Tibial nerve (tissue), 4 donors: ENCODE measurements at places on chromosomes 3 and 15. TPM values are rescaled to one million over a fixed set of nuclear protein-coding genes. Genes with fewer than 3 reads are reported as not detected.

The MCTP2 gene
- total RNA-seq, result 16.1 TPM

The FOXB1 gene
- not detected for total RNA-seq

The TMC3 gene
- total RNA-seq, result not detected

The SLC51A gene
- total RNA-seq, result 0.30 TPM

The FOXL2NB gene
- not detected for total RNA-seq

The DOCK3 gene
- total RNA-seq, result 5.7 TPM

- H3K4me1 ChIP-seq, result peaks cover 51% of the 10 kb centered on the region
Measured at GRCh38 chr15:74180881-74181602, 7.5 kb downstream of the ISLR start.

DNA sequence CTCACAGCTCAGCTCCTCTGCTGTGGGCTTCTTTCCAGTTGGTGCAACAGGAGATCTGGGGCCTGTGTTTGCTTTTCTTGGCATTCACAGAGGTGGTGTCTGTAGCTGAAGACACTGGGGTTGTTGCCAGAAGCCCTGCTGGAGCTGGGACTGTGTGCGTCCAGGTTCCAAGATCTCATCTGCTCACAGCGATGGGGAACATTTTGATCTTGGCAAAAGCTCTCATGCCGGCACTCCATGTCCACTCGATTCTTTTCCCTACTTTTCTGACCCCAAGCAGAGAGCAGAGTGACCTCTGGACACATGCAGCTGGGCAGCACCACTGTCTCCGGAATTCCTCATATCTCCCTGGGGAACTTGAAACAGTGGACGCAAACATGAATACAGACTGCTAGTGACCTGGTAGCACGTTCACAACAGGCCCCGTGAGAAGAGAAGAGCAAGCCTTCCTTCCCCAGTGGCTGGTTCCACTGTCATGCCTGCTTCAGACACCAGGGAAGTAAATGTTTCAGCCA, 36.1 kb upstream of the MECOM start:
- H3K27me3 ChIP-seq, result no peaks in the 10 kb centered on the region
- H3K4me3 ChIP-seq, result no peak overlapping the region
- H3K4me1 ChIP-seq, result no peaks in the 10 kb centered on the region
- H3K27ac ChIP-seq, result peak overlapping the region; percentile 71
- H3K36me3 ChIP-seq, result no peaks in the 10 kb centered on the region

DNA sequence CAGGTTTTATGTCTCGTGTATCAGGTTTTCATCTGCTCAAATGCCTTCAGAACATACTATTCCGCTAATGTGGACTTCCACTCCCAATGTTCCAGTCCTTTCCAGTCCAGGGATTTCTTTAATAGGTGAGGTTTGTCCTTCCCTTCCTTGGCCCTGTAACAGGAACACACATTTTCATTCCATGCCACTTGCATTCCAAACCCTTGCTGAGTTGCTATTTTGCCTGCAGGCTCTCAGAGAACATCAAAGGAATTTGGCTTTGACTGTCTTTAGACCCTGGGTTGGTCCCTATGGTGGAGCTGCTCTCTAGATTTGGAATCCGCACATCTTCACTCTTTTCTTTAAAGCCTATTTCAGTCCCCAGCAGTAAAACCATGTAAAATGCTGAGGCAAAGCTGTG, 12.3 kb upstream of the ALCAM start:
- H3K4me1 ChIP-seq, result no peaks in the 10 kb centered on the region
- no peak for DNase-seq
- H3K27me3 ChIP-seq, result no peaks in the 10 kb centered on the region
- H3K4me3 ChIP-seq, result peak overlapping the region; percentile 22
- no peaks in the 10 kb centered on the region for H3K36me3 ChIP-seq

- peak overlapping the region; percentile 65 for H3K4me3 ChIP-seq
- H3K4me1 ChIP-seq, result no peaks in the 10 kb centered on the region
- H3K27me3 ChIP-seq, result no peaks in the 10 kb centered on the region
Measured at GRCh38 chr3:23203708-23204330, 692 bp downstream of the UBE2E2 start.

DNA sequence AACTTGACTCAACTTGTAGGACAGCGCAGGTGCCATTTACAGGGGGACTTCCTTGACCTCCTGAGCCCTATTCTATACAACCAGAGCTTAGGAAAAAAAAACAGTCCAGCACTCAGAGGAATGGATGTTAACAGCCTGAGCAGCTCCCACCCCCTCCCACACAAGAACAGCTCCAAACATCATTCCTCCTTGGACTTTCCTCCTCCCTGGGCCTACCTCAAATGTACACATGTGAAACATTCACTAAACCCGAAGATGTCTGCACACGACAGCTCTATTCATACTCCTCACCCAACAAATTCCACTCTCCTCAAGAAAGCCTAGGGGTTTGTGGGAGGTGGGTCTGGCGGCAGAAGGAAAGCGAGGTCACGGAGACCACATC, 503 bp upstream of the ATRIP start:
- H3K27ac ChIP-seq, result peak overlapping the region; percentile 93
- no peak for DNase-seq
- H3K27me3 ChIP-seq, result no peaks in the 10 kb centered on the region
- H3K36me3 ChIP-seq, result peaks cover 39% of the 10 kb centered on the region

- H3K36me3 ChIP-seq, result no peaks in the 10 kb centered on the region
- DNase-seq, result no peak
- H3K4me1 ChIP-seq, result no peaks in the 10 kb centered on the region
- H3K27me3 ChIP-seq, result no peaks in the 10 kb centered on the region
- no peak overlapping the region for H3K4me3 ChIP-seq
Measured at GRCh38 chr3:114221165-114221880, 16.1 kb downstream of the ZNF80 start.

DNA sequence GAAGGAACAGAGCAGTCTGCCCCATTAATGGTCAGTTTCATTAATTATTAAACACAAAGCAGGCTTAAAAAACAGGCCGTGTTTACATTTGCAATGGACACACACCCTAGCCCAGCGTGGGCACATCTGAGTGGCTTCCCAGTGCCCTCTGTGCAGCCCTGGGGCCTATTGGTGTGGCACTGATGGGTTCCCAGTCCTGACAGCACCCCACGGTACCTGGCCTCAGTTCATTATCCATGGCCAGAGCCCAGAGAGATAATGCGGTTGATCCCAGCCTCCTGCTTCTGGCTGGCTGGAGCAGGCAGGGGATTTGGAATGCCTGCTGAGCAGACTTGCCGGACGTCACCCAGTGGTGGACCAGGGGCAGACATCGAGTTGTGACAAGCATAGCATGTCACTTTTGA, 110.5 kb upstream of the ABHD17C start:
- no peak overlapping the region for H3K4me3 ChIP-seq
- H3K27ac ChIP-seq, result no peak overlapping the region
- no peak for DNase-seq
- no peaks in the 10 kb centered on the region for H3K4me1 ChIP-seq
- H3K36me3 ChIP-seq, result peaks cover 51% of the 10 kb centered on the region
- H3K27me3 ChIP-seq, result no peaks in the 10 kb centered on the region

DNA sequence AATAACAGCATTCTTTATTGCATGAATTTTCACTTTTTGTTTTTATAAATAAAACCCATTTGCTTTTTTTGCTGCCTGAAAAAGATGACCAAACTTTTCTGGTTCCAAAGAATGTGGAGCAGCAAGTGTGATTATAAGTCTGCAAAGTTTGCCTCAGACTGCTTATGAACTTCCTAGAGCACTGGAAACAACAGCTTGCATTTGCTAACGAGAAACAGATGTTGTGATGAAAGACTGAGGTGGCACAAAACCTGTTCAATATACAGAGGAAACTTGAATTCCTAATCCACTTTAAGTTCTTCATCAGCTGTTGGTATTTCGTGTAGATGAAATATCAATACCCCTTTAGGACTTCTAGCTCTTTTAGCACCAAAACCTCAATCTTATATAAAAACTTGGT, 9.3 kb downstream of the ZPLD1 start:
- H3K27ac ChIP-seq, result no peak overlapping the region
- peaks cover 2% of the 10 kb centered on the region for H3K36me3 ChIP-seq
- H3K4me3 ChIP-seq, result no peak overlapping the region
- H3K4me1 ChIP-seq, result peaks cover 4% of the 10 kb centered on the region

- H3K4me3 ChIP-seq, result no peak overlapping the region
- peaks cover 10% of the 10 kb centered on the region for H3K36me3 ChIP-seq
- DNase-seq, result no peak
- no peak overlapping the region for H3K27ac ChIP-seq
- H3K4me1 ChIP-seq, result no peaks in the 10 kb centered on the region
Measured at GRCh38 chr3:133599280-133599679, 25.8 kb downstream of the CDV3 start.

DNA sequence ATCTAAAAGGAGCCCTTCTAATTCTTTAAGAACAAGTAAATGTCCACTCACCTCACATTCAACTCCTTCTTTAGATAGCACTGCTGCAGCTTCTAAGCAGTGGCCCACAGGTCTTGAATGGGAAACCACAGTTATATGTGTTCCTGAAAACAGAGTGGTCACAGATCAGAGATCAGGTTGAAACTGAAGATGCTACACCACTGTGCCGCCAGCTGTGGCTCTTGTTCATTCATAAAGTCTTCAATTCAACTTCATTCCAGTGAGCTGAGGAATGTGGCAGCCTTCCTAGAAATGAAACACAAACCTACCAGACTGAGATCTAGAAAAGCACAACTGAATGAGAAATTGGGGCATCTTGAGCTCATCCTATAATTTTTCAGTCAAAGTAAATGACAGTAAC, 4.0 kb downstream of the PDHB start:
- DNase-seq, result no peak
- H3K27ac ChIP-seq, result no peak overlapping the region
- H3K27me3 ChIP-seq, result no peaks in the 10 kb centered on the region
- H3K36me3 ChIP-seq, result peaks cover 10% of the 10 kb centered on the region

GRCh38 chr15:65416845-65417416, 5.8 kb downstream of the IGDCC4 start:
- H3K4me3 ChIP-seq, result no peak overlapping the region
- H3K36me3 ChIP-seq, result no peaks in the 10 kb centered on the region
- no peak for DNase-seq
- peaks cover 14% of the 10 kb centered on the region for H3K4me1 ChIP-seq
- no peaks in the 10 kb centered on the region for H3K27me3 ChIP-seq
- no peak overlapping the region for H3K27ac ChIP-seq

DNA sequence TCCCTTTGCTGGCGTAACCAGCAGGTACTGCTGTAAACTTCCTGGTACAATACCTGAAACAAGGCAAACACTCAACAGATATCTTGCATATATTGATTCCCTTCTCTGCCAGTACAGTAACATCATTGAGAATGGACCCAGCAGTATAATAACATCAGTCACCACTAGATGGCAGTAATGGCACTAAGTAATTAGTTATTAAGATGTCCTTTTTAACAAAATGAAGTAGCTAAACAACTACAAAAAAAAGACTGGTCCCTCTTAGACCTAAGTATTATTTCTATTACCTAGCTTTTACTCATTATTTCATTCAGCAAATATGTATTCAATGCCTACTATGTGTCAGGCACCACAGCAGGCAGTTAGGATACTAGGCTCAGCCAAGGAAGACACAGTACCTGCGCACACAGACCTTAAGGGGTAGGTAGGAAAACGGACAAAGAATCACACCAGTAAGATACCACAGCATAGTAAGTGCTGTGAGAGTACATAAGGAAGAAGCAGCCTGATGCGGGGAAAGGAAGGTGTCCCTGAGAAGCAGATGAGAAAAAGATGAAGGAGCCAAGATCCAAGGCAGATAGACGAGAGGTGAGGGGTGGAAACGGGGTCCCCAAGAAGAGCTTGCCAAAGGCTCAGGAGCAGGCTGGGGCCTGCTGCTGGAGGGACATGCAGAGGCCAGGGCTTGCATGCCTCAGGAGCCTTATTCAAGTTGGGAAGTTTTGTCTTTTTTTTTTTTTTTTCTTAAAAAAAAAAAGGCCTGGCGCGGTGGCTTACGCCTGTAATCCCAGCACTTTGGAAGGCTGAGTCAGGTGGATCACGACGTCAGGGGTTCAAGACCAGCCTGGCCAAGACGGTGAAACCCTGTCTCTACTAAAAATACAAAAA, 102.7 kb upstream of the CHD2 start:
- H3K36me3 ChIP-seq, result no peaks in the 10 kb centered on the region
- peaks cover 6% of the 10 kb centered on the region for H3K4me1 ChIP-seq
- H3K27ac ChIP-seq, result no peak overlapping the region
- H3K27me3 ChIP-seq, result no peaks in the 10 kb centered on the region
- H3K4me3 ChIP-seq, result no peak overlapping the region

DNA sequence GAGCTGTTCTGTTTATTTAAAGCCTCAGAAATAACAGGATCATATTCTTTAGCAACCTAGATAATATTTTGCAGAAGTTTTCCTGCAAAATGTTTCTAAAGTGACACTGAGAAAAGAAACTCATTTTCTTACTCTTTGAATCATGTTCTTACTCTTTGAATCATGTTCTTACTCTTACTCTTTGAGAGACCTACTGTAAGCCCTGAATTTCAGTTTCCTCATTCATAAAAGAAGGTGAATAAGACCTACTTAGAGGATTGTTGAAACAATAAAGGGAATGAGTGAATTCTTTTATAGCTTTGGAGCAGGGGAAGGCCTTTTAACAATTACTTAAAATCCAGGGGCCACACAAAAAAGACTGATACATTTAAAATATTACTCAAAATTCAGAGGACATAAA, 221.7 kb upstream of the CMC1 start:
- H3K4me3 ChIP-seq, result no peak overlapping the region
- H3K27ac ChIP-seq, result no peak overlapping the region
- H3K27me3 ChIP-seq, result no peaks in the 10 kb centered on the region
- H3K4me1 ChIP-seq, result no peaks in the 10 kb centered on the region
- DNase-seq, result no peak
- no peaks in the 10 kb centered on the region for H3K36me3 ChIP-seq
